OCI-LY7 (cell line): ENCODE measurements at places on chromosomes 6 and 20. TPM values are rescaled to one million over a fixed set of nuclear protein-coding genes. Genes with fewer than 3 reads are reported as not detected.

Gene TMEM200A
- not detected in 2 replicates for total RNA-seq

Gene HAO1
- total RNA-seq: not detected in 2 replicates

Gene SCAND1
- total RNA-seq: 63.5 and 75.6 TPM in 2 replicates

DNA sequence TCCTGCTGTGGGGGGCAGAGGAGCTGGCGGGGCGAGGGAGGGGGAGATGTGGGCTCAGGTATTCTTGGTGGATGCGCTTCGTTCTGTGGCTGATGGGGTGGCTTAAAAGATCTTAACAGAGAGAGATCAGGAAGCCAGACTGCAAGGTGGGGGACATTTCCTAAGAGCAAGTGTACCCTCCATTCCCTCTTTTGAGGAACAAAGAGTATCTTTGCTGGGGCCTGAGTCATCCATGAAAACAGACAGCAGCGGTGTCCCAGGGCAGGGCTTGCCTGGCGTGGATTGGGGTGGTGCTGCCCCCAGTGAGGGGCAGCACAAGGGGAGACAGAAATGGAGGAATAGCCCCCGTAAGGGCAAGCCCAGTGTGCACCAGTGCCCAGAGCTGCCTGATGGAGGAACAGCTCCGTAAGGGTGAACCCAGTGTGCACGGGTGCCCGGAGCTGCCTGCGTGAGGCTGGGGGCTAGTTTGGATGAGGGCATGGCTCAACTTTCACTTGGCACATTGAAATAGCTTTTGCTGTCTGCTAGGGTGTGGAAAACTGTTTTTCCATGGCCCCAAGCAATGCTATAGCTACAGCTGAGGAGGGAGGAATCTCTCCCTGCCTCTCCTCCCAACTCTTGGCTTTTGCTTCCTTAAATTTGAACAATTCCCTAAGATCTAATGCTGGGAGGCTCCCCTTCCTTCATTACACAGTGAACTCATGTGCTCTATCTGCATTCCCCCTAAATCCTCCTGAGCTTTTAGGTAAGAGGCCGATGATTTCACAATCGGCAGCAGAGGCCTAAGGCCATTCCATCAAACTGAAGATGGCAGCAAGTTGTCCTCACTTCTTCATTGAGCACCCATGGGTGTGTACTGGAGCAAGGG, 12.9 kb downstream of the MAPK13 start:
- DNase-seq: no peak

DNA sequence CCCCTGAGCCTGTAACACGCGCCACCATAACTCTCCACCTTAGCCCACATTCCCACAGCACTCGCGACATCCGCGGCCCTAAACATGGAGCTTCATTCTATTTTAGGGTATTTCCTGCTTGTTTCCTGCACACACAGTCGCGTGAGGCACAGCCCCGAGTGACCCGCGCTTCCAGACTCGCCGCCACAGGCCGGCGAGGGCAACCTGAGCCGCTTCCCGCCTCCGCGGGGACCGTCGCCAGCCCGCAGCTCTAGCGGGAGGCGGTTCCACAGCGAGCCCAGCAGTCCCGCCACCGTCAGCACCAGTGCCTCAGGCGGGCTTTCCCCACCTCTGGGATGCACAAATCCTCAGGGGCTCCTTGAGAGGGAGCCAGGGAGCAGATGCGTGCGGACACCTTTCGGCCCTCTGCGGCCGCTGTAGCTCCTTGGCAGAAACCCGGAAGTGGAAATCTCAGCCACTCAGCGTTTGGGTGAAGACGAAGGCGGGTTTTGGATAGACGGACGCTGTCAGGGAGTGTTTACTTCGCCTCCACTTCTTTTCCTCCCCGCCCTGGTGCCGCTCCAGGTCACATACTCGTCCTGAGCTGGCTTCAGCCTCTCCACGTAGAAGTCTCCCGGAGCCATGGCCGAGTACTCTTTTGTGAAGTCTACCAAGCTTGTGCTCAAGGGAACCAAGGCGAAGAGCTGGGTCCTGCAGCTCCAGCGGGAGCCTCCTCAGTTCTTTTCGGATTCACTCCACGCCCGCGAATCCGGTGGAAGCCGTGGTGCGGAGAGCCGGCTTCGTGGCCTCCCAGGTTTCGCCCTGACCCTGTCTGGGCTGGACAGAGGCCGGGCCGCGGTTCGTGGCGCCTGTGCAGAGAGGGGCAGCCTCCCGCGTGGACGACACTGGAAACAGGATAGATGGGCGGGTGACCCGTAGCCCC, 2177.4 kb upstream of the DEFB115 start:
- no peak for DNase-seq

- no peak for DNase-seq
Observed at GRCh38 chr6:15882915-15883314, 220.1 kb upstream of the DTNBP1 start.

Gene ADGRF4
- total RNA-seq: not detected in 2 replicates

DNA sequence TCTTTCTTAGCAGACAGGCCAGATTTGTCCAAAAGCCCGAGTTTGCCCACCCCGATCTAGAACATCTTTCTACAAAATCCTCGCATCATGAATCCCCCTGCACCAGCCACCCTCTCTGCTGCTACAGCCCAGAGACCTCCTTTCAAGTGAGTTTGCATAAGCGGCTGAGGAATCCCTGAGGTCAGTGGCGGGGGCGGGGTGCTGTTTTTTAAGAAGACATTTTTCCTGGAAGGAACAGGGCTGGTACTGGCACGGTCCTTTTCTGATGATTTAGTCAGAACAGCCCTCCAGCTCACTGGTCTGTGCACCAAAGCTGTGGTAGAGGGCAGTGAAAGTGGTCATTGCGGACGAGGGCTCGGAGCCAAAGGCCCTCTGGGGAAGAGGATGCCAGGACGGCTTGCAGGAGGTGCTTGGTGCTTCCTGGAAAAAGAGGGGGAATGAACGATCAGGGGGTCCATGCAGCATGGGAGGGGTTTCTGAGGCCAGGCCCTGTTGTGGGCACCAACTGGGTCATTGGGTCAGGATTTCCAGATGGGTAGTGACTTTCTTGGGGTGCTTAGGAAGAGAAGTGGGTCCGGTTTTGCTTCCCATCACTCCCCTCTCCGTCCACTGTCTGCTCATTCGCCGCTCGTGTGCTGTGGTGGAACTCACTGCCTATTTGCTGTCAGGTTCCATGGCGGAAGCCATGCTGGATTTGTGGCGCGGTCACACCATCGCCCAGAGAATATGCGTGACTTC, 50.4 kb downstream of the GNAS-AS1 start:
- DNase-seq: no peak

- no peak for DNase-seq
Observed at GRCh38 chr6:138017166-138017757, 90.0 kb downstream of the PERP start.

GRCh38 chr20:58593880-58594638, 57.0 kb upstream of the STX16 start:
- no peak for DNase-seq

GRCh38 chr6:68343901-68344300, 291.2 kb upstream of the ADGRB3 start:
- DNase-seq: peak; percentile 22

DNA sequence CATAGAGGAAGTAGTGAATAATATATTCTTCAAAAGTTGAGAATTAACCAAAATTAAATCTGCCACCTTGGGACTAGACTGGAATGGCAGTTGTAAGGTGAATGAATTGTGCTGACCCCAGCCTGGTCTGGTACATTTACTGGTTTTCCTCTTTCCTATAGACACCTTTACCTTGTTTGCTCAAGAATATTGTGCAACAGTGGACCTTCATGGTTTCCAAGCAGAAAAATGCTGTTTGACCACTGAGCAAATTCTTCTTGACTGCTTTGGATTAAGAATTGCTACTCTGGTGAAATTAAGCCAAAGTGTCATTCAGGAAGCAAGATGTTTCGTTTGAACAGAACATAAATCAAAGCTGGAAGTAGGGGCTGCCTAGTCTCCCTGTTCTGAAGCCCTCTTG, 156.6 kb upstream of the TAB2 start:
- DNase-seq: no peak

Gene FAM162B
- total RNA-seq: not detected in 2 replicates

Gene WASF1
- 78.4 and 90.6 TPM in 2 replicates for total RNA-seq

GRCh38 chr6:79384845-79385244, 150.4 kb upstream of the HMGN3 start:
- DNase-seq: no peak

GRCh38 chr6:157685596-157686280, 137.3 kb upstream of the SNX9 start:
- no peak for DNase-seq

DNA sequence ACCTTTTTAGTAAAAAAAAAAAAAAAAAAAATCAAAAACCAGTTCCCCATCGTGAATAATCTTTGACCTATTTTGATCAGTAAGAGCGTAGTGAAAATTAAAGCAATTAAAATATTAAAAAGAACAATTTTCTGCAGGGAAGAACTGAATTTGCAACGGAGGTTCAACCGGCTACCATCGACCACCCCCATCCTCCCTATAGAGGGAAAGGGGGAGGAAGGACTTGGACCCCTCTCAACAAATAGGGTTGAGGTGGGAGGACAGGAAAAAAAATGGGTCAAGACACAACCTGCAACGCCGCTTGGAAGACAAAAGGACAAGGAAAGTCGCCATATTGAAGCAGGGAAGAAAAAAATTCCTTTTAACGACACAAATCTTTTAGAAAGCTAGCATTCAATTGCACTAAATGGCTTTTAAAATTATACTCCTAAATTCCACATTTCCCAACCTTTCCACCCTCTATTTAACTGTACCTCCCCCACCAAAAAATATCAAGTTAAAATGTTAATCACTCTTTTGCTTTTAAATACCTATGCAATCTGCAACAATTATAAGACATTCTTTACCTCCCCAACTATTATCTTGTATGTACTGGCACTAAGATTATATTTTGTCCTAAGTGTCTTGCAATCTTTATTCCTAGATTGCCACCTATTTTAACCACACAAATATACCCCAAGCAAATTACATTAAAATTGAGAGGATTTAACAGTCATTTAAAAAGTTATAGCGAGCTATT, 1.7 kb downstream of the PPP1R10 start:
- DNase-seq: peak; percentile 80

Gene TOP1
- total RNA-seq: 168 and 200 TPM in 2 replicates

DNA sequence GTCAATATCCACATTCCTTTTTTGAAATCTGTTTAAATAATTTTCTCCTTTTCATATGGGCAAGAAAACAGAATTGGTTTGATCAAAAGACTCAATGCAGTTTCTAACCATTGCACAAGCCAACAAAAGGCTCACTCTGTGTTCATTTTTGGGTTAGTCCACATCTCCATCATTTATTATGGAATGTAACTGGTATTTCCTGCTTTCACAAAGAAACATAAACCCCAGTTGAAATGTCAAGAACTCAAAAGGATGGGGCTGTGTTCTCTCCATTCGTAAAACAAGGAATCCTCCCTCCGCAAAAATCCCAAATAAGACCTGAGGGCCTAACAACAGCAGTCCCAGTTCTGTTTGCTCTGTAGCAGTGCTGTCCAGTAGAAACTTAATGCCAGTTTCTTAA, 420.9 kb downstream of the GJA1 start:
- no peak for DNase-seq

GRCh38 chr20:36924167-36925045, 27.1 kb downstream of the SAMHD1 start:
- DNase-seq: no peak

GRCh38 chr6:53049415-53049814, 15.8 kb upstream of the FBXO9 start:
- no peak for DNase-seq

DNA sequence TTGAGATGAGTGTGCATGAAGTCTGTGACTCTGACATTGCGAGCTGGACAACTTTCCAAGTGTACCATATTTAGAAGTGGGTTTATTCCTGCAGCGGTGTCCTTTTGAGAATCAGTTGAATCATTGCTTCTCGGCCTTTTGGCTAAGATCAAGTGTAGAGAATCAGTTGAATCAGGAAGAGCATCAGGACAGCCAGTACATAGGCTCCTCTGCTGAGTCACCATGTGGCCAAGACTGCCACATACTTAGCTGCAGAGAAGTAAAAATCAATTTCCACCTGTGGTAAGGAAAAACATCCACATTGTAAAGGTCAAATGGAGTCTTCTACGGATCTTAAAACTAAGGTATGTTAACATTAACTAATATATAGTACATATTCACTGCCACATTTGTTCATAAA, 428.4 kb upstream of the MARCKS start:
- DNase-seq: no peak

DNA sequence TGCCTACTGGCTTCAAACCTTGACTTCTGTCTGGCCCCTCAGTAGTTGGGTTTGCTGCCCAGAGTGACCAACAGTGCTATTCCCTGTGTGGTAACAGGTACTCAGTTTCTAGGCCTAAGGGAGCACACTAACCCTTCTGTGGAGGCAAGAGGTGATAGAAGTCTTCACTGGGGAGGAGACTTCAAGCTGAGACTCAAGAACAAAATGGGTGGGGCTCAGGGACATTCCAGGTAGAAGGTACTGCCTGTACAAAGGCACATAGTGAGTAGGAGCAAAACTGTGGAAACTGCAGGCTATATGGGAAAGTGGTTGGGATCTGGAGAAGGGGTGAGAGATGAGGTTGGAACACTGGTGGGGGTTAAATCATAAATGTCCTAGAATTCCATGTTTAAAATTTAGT, 2.3 kb upstream of the SCAND1 start:
- no peak for DNase-seq

GRCh38 chr6:16414205-16414604, 175.8 kb downstream of the GMPR start:
- no peak for DNase-seq

- DNase-seq: no peak
Observed at GRCh38 chr6:33610067-33610466, 11.1 kb upstream of the ITPR3 start.

GRCh38 chr6:118198746-118199145, 291.7 kb downstream of the SLC35F1 start:
- DNase-seq: no peak

GRCh38 chr6:166862287-166862977, 93.9 kb downstream of the RNASET2 start:
- no peak for DNase-seq

DNA sequence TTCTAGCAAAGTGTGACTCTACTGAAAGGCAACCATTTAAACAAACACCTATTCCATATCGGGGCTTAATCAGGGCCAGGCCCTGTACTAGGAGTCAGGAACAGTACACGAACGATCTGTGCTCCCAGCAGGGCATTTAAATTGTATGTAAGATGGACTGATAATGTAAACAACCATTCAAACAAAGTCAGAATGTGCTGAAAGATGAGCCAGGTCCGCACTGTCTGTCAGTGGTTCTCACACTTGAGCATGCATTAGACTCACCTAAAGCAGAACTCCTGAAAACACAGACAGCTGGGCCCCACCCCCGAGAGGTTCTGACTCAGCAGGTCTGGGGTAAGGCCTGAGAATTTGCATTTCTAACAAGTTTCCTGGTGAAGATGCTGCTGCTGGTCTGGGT, 81.6 kb downstream of the PXDC1 start:
- no peak for DNase-seq

Gene SLC35D3
- total RNA-seq: not detected in 2 replicates

- no peak for DNase-seq
Observed at GRCh38 chr6:116267836-116268588, 11.7 kb downstream of the TSPYL1 start.

GRCh38 chr6:91575032-91575431, 988.2 kb upstream of the MAP3K7 start:
- DNase-seq: no peak

DNA sequence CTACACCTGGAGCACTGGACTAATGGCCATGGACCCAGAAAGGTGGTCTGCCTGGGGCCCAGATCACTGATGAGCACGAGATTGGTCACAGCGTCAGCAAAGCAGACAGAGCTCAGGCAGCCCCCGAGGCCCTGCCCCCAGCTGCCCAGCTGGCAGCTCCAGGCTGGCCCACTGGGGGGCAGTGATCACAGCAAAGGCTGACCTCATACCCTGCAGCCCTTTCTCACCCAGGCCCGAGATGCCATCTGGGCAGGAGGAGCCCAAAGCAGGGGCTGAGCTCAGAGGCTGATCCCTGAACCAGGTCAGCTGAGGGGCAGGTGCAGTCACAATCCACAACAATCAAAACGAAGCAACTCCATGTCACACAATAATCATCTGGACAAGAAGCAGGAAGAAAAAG, 4.1 kb downstream of the MAP1LC3A start:
- peak; percentile 23 for DNase-seq
